ENCODE measurements at places on chromosomes 1 and 21.

DNA sequence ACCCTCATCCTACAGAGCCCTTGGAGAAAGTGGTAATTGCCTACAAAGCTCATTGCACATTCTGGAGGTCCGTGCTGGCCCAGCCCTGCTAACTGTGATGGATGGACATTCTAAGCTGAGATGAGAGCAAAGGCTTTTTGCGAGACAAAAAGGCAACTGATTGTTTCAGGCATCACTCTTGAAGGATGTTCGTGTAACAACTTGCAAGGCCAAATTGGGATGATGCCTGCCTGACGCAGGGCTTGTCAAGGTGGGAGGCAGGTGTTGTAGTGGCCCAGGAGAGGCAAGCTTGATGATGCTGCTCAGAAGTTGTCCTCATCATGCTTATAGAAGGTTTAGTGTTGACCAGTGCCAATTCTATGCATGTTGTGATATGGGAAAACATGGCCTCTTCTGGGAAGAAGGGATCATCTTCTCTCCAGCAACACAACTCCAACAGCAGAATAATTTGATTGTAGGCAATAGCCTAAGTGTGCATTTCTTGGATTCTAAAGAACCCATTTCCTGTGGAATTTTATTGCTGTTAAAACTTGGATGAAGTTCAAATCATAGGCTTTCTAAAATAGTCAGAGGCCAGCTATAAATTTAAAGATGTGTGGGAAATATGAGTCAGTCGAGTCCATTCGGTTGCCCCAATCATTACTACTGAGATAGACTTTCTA lies 102.5 kb upstream of the COA6 start:
- no peak for DNase-seq

DNA sequence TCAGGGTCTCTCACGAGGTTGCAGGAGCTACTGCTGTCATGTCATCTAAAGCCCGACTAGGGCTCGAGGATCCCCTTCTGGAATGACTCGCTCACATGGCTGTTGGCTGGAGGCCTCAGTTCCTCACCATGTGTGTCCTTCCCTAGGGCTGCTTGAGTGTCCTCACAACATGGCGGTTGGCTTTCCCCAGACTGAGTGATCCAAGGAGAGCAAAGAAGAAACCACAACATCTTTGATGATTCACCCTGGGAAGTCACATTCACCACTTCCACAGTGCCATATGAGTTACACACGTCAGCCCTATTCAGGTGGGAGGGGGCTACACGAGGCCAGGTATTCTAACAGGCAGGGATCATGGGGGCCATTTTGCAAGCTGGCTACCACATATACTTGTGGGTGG lies 64.9 kb downstream of the FHAD1 start:
- DNase-seq = no peak

GRCh38 chr1:71786218-71786617 lies 496.1 kb downstream of the NEGR1 start:
- DNase-seq = no peak

GRCh38 chr1:34696230-34696629 lies 58.6 kb upstream of the GJB5 start:
- no peak for DNase-seq

DNA sequence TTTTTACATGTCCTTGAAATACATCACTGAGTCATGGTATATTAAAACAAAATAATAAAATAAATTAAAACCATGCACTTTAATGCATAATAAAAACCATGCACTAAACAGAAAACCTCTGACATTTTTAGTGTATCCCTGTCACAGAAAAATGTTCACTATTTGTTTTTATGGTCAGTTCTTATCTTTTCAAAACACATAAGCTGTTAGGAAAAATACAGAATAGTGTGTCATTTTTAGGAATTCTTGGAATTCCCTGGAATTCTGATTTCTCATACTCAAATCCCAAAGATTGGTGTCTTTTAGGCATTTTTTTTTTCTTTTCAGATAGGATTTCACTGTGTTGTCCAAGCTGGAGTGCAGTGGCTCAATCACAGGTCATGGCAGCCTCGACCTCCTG lies 25.1 kb upstream of the TINAGL1 start:
- no peak for DNase-seq

DNA sequence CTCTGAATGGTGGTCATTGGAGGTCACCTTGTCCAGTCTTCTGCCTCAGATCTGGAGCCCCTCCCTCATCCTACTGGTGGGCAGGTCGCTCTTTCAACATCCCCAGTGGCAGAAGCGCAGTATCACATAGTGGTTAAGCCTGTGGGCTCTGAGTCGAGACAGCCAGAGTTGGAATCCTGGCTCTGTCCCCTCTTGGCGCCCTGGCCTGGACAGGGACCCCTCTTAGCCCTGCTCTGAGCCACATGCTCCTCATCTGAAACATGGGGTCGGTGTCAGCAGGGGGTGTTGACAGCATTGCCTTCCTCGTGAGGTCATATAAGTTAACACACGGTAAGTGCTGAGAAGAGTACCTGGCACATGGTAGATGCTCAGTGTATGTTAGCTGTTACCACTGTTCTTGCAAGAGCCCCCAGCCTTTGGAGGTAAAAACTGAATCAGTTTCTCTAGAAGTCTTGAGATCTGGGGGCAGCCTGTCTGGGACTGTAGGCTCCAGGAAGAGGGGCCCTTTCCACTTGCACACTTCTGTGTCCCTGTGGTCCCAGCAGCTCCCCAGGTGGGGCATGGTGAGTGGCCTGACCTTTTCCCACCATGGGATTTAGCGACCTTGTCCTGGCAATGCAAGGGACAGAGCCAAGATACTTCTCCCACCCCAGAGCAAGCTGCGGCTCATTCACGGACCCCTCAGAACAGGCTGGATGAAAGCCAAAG lies 6.4 kb downstream of the ZC3H12A start:
- DNase-seq = no peak

GRCh38 chr21:31795992-31796391 lies 64.1 kb upstream of the SCAF4 start:
- no peak for DNase-seq

- no peak for DNase-seq
These were observed 170.0 kb upstream of the IVNS1ABP start for GRCh38 chr1:185487026-185487425.
